ENCODE measurements at places on chromosomes 11 and 22.

- DNase-seq: peak; percentile 75
These were observed 1.1 kb upstream of the PPFIBP2 start for GRCh38 chr11:7512525-7513233.

- no peak for DNase-seq
These were observed 14.1 kb upstream of the TMA7B start for GRCh38 chr22:39946126-39946502.

DNA sequence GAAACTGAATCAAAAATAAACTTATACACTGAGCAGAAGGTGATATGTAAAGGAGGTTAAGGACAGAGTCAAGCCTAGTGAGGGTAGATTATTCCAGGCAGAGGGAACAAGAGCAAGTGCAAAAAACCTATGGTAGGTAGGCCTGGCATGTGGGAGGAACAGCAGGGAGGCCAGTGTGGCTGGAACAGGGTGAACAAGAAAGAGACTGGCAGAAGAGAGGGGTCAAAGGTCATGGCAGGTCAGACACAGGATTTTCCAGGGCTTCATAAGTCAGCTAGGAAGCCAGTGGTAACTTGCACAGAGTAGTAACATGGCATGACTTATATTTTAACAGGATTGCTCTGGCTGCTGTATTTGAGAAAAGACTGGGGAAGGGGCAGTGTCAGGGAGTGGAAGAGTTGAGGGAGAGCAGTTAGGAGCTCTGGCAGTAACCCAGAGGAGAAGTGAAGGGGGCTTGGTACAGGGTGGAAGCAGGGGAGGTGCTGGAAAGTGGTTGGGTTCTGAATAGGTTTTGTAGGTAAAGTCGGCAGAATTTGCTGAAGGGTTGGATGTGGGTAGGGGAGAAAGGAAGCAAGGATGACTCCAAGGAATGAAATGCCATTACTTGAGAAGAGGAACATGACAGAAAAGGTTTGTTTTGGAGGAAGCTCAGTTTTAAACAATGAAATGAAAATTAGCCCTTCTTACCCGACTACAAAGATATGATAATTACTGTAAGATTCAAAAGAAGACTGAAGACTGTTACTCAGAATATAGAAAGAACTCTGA, 86.2 kb downstream of the ZNRF3 start:
- DNase-seq: no peak

GRCh38 chr11:89477175-89477574, 14.0 kb downstream of the NOX4 start:
- no peak for DNase-seq

DNA sequence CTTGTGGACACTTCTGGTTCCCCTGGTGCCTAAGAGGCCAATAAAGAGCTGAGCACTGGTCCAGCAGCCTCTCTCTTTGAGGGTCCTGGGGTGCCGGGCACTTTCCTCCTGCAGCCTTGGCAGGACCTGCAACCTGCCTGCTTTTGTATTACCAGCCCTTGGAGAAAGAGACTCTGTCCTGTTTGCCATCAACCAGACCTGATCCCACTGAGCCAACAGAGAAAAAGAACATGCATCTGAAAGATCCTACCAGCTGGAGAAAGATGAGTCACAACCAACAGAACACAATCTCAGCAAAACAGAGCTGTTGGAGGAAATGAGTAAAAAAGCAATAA, 321.0 kb downstream of the DDX10 start:
- no peak for DNase-seq

GRCh38 chr11:45303316-45303715, 17.2 kb upstream of the SYT13 start:
- no peak for DNase-seq

GRCh38 chr11:43948341-43949225, 6.1 kb downstream of the C11orf96 start:
- DNase-seq: no peak

DNA sequence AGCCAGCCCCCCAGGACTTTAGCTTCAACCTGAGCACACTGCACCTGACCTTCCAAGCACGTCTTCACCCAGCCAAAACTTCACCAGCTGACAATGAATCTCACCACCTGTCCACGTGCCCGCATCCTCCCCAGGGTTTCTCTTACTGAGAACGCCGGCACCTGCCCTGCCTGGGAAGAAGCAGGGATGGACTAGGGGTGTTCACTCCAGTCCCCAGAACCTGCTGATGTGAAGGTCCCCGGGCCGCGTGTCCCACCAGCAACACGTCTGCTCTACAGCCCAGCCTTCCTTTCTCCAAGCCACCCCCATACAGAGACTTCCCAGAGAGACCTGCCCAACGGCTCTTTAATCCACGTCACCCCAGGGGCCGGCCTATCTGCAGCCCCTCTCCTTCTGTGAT, 12.8 kb downstream of the CPT1A start:
- no peak for DNase-seq

- no peak for DNase-seq
These were observed 19.4 kb upstream of the CCDC81 start for GRCh38 chr11:86355256-86355655.

DNA sequence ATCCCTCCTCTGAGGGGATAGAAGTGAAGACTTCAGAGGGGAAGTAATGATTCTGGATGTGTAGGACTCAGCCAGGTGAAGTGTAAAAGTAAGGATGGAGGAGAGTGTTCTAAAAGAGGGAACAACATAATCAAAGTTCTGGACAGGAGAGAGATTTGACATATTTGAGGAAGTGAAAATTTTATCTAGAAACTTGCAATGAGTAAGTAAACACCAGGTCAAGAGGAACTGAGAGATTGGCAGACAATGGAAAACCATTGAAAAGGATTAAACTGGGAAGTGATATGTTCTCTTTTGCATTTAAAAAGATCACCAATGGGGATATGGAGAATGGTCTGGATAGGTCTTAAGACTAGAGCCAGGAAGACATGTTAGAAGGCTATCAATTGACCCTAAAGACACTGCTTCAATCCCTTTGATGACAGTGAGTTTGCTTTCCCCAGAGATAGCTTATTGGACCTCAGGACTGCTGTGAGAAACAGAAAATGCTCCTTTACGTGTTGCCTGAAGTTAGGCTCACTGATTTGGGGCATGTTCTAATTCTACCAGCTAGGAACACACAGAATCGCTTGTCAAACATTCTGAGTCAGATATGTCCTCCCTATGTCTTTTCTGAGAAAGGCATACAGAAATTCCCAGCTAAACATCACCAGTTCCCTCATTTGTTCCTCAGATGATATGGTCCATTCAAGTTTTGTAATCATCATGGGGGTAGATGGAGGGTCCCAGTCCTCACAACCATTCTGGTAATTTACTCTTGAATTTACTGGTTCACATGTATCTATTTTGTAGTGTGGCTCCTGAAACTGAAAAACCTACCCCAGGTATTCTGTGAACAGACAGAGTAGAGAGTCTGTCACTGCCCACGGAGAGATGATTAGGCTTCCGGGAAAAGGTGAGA, 144.9 kb downstream of the MAML2 start:
- no peak for DNase-seq

- DNase-seq: no peak
These were observed 70.8 kb downstream of the BLID start for GRCh38 chr11:122045181-122045586.

- no peak for DNase-seq
These were observed 484.7 kb upstream of the TENM4 start for GRCh38 chr11:79925570-79925969.

DNA sequence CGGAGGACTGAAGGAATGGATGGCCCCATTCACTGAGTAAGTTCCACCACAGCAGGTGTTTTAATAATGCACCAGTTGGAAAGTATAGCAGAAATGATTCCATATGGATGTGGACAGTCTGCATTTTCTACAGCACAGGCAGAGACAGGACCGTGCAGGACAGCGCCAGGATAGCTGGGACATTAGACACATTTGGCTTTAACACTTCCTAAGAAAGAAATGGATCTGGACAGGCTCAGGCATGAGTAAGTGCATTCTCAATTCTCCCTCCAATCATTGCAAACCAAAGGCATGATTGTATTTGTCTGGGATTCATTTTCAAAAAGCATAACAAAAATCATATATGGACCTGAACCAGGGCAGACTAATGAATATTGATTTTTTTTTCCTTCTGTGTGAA, 233.0 kb upstream of the POU2AF2 start:
- DNase-seq: no peak

GRCh38 chr11:90845126-90845525, 622.3 kb upstream of the CHORDC1 start:
- DNase-seq: no peak
